ENCODE measurements at places on chromosomes 16 and 17. TPM values are rescaled to one million over a fixed set of nuclear protein-coding genes. Genes with fewer than 3 reads are reported as not detected.

Gene CWC25
- 10.6 TPM for total RNA-seq

Gene CCDC154
- total RNA-seq = not detected

DNA sequence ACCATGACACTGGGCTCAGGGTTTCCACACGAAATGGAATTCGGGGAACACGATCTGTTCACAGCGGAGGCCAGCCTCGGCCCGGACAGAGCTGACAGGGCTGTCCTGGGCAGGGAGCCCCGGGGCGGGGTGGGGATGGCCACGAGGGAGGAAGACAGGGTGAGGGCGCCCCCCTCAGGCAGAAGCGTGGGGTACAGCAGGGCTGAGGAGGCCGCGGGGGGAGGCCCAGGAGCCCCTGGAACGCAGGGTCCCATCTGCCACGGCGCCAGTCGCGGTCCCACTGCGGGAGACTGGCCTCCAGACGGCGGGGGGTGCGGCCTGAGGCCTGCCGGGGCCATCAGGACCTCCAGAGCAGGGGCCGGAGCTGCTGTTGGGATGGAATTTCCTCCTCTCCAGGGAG is 75.9 kb downstream of the LMF1 start:
- DNase-seq = no peak

DNA sequence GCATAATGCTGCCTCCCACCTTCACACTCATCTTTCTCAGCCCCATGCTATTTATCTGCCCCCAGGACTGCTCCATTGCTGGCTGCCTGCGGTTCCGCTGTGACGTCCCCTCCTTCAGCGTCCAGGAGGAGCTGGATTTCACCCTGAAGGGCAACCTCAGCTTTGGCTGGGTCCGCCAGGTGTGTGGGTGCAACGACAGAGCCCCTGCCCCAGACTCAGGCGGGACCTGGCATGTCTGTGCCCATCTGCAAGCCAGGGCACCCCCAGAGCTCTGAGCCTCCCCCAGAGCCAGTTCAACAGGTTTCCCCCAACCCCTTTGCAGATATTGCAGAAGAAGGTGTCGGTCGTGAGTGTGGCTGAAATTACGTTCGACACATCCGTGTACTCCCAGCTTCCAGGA is 12.9 kb upstream of the ITGAD start:
- DNase-seq = no peak

Gene STX1B
- 0.13 TPM for total RNA-seq

DNA sequence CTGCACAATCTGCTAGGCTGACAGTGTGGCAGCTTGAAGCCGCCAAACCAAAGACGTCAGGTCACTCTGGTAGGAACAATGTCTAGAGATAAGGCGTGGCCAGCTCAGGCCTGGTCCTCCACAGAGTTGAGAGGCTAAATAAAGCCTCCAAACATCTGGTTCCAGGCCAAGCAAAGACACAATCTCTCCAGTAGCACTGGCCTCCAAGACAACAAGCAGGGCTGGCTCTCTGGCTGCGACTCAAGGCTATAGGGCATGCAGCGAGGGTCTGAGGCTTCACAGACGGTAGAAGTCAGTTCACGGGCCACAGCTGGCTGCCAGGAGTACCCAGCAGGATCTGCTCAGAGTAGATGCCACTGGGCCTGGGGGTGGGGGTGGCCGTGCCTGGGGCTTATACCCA is 75.6 kb downstream of the ABR start:
- no peak for DNase-seq

DNA sequence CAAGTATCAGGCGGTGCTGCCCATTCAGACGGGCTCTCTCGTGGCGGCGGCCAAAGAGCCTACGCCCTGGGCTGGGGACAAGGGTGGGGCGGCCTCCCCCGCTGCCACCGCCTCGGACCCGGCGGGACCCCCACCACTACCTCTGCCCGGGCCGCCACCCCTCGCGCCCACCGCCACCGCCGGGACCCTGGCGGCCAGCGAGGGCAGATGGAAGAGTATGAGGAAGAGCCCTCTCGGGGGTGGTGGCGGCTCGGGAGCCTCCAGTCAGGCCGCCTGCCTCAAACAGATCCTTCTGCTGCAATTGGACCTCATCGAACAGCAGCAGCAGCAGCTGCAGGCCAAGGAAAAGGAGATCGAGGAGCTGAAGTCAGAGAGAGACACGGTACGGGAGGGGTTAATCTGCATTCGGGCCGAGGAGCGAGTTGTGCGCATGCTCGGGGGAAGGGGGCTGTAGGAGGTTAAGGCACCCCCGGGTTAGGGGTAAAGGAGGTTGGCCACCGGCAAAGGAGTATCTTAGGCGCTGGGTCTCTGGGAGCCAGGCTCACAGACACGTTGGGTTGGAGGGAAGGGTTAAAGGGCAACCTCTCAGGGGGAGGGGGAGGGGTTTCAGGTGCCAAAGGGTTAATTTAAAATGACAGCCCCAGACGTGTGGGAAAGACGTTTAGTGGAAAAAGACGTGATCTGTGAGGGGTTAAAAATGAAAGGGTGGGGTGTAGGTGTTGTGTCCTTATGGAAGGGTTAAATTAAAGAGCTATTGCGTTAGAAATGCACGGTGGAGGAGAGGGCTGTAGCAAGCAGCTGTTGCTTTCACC is 1.4 kb downstream of the MSL1 start:
- DNase-seq = no peak

- DNase-seq = no peak
Measured at GRCh38 chr17:1211287-1211686, 31.5 kb upstream of the ABR start.

DNA sequence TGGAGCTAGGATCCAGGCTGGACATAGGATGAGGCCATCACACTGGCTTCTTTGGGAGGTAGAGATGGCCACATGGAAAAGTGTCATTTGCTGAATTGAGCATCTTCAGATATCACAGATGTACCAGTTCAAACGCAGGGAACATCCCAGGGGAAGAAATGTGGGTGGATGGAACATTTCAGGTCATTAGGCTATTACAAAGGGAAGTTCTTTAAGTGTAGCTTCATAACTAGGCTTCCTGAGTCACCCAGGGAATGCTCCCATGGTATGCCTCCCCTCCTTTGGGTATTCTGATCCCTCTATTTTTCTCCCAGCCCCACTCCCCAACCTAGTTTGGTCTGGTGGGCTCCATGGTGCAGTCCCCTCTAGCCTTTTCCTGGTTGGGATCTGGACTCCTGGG is 69.8 kb upstream of the IRX3 start:
- no peak for DNase-seq

DNA sequence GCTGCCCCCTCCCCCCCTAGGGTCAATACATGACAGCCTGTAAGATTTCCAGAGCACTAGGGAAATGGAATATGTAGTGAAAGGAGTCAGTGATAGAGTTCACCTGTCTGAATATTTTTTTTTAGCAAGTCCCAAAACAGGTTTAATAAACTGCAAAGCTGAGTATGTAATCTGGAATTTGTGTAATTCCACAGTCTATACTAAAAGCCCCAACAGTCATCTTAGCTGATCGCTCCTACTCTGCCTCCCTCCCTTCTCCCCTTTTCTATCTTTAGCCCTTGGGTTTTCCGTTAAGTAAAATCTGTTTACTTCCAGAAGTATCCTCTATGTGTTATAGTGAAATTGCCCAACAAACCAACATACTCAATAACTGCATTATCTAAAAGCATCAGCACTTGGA is 3.5 kb downstream of the CDH13 start:
- no peak for DNase-seq

Gene ATAD5
- 0.20 TPM for total RNA-seq

DNA sequence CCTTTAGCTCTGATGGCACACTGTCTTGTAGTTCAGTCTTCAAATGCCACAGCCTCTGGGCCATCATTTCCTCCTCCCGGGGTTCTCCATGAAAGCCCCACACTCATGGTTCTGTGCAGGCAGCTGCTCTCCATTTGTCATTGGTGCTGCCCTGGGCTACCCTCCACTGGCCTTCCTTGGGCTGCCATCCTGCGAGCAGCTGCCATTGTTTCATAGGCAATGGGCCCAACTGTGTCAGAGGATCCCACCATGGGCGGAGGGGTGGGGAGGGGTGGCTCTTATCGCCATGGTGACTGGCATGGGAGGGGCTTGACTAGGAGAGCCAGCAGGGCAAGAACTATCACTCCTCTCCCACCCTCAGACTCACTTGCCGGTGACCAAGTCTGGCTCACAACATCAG is 38.6 kb upstream of the BRD7 start:
- DNase-seq = no peak

DNA sequence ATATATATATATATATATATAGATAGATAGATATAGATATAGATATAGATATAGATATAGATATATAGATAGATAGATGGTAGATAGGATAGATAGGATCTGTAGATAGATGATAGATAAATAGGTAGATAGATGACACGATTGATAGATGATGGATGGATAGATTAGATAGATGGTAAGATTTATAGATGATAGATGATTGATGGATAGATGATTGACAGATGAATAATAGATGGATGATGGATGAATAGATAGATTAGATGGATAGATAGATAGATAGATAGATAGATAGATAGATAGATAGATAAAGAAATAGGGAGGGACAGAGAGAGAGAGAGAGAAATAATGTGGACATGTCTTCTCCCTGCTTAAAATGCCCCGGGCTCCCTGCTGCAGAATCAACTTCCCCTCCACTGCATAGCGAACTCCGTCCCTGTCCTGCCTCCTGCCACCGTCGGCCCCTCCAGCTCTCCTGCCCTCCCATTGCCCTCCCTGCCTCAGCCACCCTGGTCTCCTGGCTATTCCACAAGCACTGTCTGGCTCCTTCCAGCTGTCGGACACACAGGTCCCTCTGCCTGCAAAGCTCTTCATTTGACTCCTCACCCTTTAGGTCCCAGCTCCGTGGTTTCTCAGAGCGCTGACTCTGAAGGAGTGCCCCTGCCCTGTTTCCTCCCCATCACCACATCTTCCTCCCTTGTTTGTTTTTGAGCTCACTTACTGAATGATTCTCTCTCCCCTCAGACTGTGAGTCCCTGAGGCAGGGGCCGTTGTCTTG is 254.0 kb downstream of the KATNIP start:
- DNase-seq = no peak

DNA sequence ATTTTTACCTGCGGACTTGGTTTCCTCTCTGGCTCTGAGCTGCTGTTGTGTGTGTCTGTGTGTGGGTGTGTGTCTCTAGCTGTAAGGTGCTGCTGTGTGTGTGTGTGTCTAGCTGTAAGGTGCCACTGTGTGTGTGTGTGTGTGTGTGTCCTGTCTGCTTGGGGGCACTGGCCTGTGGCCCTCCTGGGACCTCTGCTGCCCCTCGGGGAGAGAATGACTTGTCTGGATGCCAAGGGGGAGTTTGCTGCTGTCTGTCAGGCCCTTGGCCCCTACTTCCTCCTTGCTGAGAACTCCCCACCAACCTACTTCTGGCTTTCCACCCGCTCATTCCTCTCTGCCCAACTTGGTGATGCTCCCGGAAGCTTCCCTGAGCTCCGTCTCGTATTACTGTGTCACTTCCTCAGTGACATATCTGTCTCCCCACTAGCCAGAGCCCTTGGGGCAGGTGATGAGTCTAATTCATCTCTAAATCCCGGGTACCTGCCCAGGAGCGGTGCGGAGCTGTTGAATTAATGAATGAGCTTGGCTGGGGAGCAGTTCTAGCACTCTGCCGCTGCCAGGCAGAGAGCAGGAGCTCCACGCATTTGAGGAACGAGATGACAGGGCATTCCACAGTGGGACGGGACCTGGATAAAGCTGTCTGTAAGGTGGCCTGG is 3.5 kb upstream of the LASP1NB start:
- no peak for DNase-seq

GRCh38 chr17:77535892-77536291 is 395.1 kb downstream of the SEC14L1 start:
- DNase-seq = no peak

DNA sequence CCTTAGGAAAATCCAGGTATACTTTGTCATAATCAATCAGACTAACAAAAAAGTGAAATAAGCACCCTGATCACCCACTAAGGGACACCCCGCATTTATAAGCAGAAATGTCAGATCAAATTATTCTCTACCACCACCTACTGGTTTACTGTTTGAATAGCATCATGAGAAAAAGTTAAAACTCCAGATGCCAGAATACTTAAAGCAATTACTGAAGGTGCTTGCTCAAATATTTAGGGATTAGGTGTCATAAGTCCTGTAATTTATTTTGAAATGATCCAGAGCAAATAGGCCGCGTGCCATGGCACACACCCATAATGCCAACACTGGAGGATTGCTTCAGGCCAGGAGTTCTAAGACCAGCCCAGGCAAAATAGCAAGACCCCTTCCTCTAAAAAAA is 2.3 kb downstream of the TOP2A start:
- no peak for DNase-seq

Gene KRT23
- total RNA-seq = not detected

DNA sequence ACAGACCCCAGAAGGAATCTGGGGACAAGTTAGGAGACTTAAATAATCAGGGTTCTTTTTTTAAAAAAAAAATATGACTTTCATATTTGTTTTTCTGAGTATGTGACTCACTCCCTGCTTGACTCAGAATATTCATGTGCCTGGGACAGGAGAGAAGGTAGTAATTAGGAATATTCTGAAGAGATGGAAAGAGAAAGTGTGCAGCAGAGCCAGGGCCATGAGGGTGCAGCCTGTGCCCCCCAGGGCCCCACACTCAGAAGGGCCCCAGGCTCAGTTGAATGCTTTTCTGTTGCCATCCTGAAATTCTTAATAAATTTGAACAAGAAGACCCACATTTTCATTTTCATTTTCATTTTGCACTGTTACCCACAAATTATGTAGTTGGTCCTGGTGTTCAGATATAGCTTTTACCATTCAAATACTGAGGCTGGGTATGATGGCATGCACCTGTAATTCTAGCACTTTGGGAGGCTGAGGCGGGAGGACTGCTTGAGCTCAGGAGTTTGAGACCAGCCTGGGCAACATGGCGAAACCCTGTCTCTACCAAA is 11.5 kb upstream of the LONP2 start:
- DNase-seq = no peak

DNA sequence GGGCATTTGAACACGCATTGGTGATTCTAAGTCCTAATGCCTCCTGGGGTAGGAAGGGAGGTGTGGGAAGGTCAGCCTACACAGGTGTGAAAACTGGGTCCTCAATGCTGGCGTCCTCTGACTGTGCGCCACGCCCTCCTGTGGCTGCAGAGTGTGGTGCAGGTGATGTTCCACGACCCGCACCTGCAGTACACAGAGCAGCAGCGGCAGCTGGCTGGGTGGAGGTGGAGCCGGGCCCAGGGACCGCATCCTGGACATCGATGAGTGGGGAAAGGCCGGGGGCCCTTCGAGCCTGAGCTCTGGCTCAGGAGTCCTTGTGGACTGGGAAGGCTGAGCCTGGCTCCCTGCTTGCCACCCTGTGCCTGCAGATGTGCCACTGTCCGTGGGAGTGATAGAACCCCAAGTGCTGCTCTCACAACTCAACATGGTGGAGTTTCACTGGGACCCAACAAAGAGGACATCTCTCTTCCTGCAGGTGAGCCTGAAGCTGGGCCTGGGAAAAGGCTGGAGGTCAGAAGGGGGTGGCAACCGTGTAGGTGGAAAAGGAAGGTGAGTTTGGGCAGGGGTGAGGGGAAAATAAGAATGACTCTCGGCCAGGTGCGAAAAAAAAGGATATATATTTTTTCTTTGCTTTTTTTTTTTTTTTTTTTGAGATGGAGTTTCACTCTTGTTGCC is 14.0 kb upstream of the STAC2 start:
- DNase-seq = no peak

Measured in gastrocnemius medialis (tissue), 4 donors.